ENCODE measurements at places on chromosomes 12 and 14.
A peak's percentile ranks its signal among the peaks of the same experiment; 100 is the strongest.

DNA sequence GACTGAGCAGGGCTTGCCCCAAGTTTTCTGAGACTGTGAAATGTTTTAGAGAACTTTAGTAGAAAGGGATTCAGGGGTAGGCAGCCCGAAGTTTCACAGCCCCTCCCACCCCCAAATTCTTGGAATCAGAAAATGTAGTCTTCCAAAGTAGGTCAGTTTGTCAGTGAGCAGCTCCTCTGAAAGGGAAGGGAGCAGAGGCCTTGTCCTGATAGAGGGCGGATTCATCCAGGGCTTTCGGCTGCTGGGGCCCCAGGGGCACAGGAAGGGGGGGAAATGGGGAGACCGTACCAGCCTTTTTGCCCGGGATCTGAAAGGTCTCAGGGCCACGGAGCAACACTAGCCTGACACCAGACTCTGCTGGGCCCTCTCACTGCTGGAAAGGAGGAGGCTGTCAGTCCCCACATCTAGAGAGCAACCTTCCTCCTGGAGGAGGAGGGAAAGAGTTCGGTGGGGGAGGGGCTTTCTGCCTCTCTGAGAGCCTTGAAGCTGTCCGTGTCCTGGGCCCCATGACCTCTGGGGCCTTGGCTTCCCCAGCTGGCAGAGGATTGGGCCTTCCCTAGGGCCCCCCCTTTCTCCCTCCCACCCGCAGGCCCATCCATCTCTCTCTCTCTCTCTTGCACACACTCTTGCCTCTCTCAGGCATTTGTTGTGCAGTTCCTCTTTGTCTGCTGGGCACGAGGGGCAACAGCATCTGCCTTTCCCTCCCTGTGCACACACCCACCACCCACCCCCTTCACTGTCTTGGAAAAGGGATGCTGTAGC is at the start of gene IKZF4:
Gene IKZF4 (plus strand): TSS at position 621 of the 762 bp plus-strand sequence. CDS start 451 bp downstream, outside the sequence.
- ATAC-seq: peak; percentile 45

DNA sequence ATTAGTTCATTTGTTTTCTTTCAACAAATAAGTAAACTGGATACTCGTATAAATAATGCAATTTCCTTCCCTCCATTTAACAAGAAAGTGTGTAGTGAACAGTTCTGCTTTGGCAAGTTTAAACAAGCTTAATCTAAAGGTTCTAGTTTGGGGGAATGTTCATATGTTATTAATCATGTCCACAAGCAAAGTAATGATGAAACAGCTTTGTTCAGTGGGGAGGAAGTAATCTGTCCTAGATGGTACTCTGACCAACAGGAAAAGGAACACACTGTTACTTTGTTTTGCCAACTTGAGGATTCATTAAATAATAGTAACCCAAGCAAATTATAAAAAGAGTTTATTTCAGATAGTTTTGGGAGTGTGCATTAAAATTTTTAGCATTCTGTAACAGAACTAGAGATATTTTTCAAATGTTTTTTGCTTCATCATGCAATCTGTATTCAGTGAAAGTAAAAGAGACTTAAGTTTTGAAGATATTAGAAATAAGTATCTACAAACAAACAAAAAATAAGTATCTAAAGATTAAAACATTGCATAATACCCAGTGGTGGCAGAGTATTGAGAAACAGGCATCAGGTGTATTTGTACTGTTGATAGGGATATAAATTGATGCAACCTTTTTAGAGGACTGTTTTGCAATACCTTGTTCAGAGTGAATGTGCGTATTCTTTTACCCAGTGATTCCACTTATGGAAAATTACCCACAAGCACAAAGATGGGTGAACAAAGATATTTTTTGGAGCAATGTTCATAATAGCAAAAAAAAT is 61.1 kb downstream of the RAB35 start:
- no peak for ATAC-seq

DNA sequence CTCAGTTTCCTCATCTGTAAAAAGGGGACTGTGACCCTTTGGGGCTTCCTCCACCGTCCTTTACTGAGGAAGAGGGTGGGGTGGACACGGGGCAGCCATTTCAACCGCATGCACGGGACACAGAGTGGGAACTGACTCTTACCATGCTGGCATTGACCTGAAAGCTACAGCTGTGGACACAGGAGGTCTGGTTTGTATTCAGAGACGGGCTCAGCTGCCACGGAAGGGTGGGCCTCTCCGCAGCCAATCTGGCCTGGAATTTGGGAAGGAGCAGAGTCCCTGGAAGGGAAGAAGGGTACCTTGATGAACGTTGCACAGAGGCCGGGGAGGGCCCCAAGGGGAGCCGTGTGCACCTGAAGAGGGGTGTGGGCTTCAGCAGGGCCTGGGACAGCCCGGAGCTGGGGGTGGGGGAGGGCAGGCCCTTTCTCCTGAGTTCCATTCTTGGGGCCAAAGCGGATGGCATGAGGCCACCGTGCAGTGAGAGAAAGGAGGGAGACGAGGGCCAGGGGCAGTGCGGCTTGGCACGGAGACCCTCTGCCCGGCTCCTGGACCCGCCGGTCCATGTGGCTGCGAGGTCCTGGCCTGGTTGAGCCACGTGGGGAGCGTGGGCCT is 14.5 kb downstream of the TNFAIP2 start:
- ATAC-seq: no peak

GRCh38 chr12:13033476-13033875 is 10.7 kb upstream of the FAM234B start:
- no peak for ATAC-seq

- no peak for ATAC-seq
These were observed 219.7 kb downstream of the SLC25A21 start for GRCh38 chr14:36952689-36953088.

DNA sequence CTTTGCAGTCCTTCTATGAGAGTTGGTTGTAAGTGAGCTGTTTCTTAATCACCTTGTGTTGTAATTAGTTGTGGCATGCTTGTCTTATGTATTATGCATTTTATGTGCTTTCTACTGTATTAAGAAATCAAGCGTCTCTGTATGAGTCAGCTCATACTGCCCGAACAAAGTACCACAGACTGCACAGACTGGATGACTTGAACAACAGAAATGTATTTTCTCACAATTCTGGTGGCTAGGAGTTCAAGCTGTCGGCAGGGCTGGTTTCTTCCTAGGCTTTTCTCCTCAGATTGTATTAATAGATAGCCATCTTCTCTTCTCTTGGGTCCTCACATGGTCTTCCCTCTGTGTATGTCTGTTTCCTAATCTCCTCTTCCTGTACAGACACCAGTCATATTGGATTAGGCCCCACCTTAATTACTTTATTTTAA is 77.7 kb downstream of the FLRT2 start:
- ATAC-seq: no peak

- ATAC-seq: no peak
These were observed 14.5 kb downstream of the CYP46A1 start for GRCh38 chr14:99698642-99699041.

- ATAC-seq: no peak
These were observed 9.9 kb downstream of the AHSA1 start for GRCh38 chr14:77467801-77468200.

- peak; percentile 98 for ATAC-seq
These were observed 210.9 kb upstream of the ARID2 start for GRCh38 chr12:45518291-45519235.

All from activated T-helper 17 cell treated with anti-CD3 and anti-CD28 coated beads, Interleukin-2, amount 50 U/mL, for 72 hours (primary cell).